ENCODE measurements at places on chromosomes 6 and 20.

- DNase-seq: no peak
Measured at GRCh38 chr6:124490122-124490521, 472.1 kb upstream of the RNF217 start.

GRCh38 chr20:51470907-51471411 is 71.6 kb downstream of the NFATC2 start:
- DNase-seq: no peak

- no peak for DNase-seq
Measured at GRCh38 chr6:26205625-26206574, 118.7 kb downstream of the HFE start.

DNA sequence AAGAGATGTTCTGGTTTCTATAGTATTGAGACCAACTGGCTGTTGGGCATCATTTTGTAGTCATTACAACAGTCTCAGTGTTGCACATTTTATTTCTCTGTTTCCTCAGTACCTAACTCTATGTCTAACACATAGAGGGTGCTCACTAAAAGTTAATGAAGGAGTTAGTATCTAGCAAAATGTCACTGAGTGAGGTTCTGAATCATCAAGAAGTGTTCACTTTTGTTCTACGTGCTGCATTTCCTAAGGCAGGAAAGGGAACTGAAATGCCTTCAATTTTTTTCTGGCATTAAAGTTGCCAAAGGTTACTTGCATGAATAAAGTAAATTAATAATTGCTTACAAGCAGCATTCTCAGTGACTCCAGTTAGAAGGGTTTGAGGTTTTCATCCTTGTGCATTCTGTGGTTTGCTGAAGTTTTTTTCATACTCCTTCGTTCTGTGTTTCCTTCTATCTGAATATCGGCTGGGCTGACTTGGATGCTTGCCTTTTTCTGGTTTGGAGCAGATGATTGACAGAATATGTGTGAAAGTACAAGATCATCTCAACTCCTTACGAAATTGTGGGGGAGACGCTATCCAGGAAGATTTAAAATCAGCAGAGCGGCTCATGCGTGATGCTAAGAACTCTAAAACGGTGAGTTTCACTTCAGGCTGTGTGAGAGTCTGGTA is 114.5 kb upstream of the SCGN start:
- DNase-seq: no peak

DNA sequence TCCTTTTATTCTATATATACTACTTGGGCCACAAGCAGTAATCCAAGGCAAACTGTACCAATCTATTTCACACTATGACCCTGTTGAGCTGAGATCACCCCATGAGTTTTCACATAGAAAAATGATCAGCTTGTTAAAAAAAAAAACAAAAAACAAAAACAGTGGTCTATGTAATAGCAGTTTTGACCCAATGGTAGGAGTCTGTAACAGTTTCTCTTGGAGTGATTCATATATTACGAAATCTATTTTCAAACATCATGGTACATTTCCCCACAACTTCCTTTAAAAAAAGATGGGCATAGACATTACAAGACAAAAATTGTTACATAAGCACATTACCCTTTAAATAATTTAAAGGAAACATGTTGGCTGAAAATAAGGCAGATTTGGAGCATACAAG is 78.1 kb downstream of the PRSS35 start:
- DNase-seq: no peak

GRCh38 chr6:164108869-164109769 is 694.6 kb downstream of the QKI start:
- peak; percentile 87 for DNase-seq

DNA sequence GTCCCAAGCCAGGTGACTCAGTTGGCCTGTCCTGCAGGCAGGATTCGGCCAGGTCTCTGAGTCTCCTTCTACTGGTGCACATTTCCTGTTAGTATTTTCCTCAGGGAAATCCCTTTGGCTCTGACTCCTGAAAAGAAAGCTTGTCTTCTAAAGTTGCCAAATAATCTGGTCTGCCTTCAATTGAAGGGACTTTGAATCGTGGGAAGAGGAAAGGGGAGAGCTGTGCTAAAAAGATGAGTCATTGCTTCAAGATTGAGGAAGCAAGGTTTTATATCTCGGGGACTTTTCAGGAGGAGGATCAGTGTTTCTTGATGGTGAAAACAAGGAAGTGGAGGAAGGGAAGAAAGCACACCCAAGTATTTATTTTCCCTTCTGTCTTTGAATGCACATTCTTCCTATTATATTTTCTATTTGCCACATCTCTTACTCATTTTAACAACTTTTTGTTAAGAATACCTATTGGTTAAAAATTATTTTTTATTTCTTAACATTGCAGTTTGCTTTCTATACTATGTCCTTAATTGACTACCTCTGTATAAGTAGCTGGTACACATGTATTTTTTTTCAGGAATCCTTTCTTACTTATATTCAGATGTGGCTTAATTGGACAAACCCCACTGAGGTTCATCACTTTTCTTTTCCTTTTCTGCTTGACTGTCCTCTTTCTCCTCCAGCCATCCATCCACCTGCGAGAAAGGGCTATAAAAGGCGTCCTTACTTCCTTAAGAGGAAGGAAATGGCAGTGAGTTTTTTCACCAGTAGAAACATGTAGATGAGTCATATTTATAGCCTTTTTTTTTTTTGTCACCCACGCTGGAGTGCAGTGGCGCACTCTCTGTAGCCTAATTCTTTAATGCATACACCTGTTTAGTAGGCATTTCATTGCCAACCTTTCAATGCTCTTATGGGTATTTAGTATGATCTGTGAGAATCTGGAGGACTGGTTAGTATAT is 15.0 kb upstream of the IFNGR1 start:
- no peak for DNase-seq

DNA sequence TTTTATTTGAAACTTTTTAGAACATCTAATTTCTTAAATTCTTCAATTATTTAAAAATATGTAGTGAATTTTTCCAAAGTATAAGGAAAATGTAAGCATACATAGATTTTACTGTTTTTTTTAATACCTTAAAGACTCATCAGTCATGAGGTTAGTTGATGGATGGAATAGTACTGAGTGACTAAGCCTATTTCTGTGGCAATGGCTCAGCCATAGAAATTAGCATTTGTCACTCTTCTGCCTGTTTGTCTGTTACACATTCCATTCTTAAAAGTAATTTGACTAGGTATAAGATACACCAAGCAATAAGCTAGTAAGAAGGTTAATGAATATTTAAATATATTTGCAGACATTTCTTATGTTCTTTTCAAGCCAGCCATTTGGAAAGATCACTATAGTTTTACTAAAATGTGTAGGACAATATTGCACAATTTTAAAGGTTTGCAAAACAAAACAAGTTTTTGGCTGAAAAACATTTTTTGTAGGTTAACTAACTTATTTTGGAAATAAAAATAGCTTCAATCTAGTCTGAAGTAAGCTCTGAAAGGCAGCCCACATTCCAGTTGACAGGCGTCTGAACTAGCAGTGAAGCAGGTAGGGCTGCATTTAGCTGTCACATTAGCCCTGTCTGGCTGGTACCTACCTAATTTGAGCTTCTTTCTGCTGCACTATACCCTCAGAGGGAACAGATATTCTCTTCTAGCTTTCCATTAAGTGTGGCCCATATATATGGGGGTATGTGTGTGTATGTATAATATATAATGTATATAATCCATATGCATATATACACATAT is 385.7 kb downstream of the GRIK2 start:
- DNase-seq: no peak

GRCh38 chr6:30543821-30544220 is 12.5 kb downstream of the GNL1 start:
- no peak for DNase-seq

GRCh38 chr20:137668-138490 is 4.5 kb upstream of the DEFB126 start:
- no peak for DNase-seq

GRCh38 chr20:5784735-5785134 is 34.5 kb downstream of the SHLD1 start:
- DNase-seq: no peak

- DNase-seq: no peak
Measured at GRCh38 chr6:155889410-155889809, 433.8 kb upstream of the NOX3 start.

GRCh38 chr6:154441995-154442310 is 68.5 kb downstream of the CNKSR3 start:
- no peak for DNase-seq

- peak; percentile 93 for DNase-seq
Measured at GRCh38 chr6:43771210-43771857, 1.3 kb downstream of the VEGFA start.

DNA sequence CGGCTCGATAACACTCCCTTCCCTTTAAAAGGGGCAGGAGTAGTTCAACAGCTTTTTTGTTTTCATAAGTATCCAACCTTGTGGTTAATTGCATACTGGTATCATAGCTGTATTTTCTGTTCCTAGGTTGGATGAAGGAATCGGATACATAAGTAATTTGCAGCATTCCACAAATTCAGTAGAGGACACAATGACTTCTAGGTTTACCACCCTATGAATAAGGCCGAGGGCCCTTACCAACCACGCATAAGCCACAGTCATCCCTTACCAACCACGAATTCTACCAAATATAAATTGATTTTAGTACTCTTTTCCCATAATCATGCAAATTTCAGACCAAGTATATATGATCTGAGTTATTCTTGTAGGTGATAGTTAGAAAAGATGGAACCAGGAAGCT is 36.3 kb downstream of the MCUR1 start:
- DNase-seq: no peak

GRCh38 chr6:2558861-2559801 is 191.6 kb downstream of the MYLK4 start:
- DNase-seq: no peak

DNA sequence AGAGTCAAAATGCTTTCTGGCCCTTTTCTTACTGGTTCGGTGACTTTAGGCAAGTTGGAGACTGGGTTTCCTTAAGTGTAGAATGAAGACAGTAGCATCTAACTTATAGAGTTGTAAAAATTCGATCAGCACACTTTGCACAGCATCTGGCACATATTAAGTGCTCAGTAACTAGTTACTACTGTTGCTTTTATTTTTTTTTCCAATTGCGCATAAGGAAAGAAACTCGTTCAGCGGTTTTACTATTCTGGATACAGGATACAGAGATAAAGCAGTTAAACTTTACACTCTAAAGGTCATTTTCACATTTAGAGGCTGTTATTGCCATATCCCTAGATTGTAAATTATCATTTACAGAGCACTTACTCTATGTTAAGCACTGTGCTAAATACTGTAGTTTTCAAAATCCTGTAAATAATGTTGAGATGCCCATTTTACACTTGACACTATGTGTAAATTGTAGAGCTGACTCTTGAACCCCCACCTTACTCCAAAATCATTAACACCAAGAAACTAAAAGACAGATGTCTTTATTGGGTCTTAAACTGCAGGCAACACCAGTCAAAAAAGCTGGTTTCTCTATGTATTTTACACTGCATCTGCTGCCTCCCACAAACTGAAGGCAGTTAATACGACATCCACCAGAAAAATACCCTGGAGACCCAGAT is 886 bp downstream of the ROMO1 start:
- no peak for DNase-seq

DNA sequence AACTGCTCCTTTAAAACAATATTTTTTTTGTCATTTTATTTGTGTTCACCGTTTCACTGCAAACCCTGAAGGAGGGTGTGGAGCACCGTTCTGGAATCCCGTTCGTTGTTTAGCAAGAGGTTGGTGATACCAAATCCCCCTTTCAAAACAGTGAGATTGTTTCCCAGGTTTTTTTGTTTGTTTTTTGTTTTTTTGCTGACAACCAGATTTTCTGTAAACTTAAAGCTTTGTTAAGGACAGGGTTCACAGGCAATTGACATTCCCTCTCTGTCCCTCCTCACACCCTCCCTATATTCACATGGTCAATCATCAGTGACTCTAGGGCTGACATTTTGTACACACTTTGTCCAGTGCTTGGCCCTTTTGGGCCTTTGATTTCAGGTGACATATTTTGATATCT is 21.0 kb upstream of the MROH8 start:
- no peak for DNase-seq

DNA sequence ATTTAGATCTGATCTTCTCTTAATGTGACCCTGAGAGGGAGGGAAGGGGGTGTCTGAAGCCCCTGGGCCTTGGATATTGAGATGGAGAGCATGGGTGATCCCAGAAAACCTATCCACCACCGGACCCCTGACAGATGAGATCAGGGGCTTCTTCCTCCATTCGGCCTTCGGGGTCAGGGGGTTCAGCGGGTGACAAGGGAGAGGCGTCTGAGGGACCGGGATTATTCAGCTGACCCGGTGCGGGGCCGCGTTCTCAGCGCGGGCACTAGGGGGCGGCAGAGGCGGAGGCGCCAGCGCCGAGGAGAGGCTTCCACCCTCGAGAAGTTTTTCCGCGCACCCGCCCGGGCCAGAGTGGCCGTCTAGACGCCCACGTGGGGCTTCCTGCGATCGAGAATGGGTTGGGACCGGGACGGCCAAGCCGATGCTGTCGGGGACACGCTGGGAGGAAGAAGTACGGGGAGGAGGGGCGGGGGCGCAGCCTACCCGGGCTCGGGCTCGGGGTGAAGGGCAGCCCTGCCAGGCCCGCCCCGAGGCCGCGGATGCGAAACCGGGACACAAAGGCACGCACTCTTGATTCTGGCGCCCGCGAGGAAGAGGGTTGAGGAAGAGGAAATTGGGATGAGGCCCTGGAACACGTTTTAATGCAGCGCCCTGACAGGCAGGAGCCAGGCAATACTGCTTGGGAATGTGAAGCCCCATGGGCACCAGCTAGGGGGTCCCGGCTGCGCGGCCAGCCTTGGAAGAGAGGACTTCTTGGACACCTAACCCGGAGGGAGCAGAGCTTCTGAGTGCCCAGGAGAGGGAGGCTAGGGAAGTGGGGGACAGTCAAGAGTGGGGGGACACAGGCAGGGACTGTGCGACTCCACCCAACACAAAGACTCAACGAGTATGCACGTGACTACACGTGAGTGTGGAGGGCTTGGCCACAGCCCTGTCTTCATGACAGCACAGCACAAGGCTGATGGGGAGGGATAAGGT is 30.6 kb downstream of the COL11A2 start:
- DNase-seq: peak; percentile 96

DNA sequence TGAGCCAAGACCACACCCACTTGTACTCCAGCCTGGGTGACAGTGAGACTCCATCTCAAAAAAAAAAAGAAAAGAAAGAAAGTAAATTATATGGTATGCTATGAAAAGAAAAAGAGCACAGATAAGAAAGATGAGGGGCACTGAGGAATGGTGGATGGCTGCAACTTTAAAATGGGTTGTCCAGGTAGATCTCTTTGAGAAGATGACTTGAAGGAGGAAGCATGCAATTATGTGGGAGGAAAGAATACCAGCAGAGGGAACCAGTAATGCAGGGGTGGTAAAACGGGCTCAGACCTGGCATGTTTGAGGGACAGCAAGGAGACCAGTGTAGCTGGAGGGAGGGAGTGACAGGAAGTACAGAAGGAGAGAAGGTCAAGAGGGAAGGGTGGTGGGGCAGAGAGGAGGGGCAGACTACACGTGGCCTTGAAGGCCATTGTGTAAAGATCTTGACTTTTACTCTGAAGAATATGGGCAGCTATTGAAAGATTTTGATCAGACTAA is 22.3 kb downstream of the LINC00237 start:
- no peak for DNase-seq

DNA sequence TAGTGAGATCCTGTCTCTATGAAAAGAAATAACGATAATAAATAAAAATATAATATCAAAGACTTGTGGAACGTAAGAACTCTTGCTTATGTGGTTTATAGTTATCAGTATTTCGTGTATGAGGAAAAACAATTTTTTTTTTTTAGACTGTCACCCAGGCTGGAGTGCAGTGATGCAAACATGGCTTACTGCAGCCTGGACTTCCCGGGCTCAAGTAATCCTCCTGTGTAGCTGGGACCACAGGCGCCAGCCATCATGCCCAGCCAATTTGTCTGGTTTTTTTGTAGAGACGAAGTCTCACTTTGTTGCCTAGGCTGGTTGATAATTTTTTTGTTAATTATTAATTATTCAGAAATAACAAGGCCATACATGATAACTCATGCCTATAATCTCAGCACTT is 18.6 kb upstream of the CDK19 start:
- no peak for DNase-seq

- no peak for DNase-seq
Measured at GRCh38 chr6:138671351-138671750, 102.2 kb upstream of the CCDC28A start.
